ENCODE measurements at places on chromosomes 16 and 17.

- no peak for DNase-seq
Measured at GRCh38 chr17:30482555-30482954, 5.3 kb downstream of the GOSR1 start.

DNA sequence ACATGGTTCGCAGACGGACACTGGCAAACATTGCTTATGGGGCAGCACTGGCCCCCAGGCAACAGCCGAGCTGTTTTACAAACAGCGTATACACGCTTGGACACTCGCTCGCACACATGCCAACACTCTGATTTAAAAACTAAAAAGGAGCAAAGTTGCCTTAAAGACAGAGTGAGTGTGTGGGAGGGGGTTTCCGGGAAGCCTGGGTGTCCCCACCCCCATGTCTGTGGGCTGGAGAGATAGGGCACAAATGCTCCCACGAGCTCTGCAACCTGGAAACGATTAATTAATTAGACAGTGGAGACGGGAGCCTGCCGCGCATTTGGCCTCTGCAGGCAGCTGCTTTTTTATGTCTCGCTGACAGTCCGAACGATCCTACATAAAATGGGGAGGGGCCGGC is 107.9 kb upstream of the ZNF469 start:
- no peak for DNase-seq

GRCh38 chr16:26087091-26087490 is 395.3 kb downstream of the HS3ST4 start:
- no peak for DNase-seq

- DNase-seq = no peak
Measured at GRCh38 chr16:68147444-68147843, 62.3 kb downstream of the NFATC3 start.

DNA sequence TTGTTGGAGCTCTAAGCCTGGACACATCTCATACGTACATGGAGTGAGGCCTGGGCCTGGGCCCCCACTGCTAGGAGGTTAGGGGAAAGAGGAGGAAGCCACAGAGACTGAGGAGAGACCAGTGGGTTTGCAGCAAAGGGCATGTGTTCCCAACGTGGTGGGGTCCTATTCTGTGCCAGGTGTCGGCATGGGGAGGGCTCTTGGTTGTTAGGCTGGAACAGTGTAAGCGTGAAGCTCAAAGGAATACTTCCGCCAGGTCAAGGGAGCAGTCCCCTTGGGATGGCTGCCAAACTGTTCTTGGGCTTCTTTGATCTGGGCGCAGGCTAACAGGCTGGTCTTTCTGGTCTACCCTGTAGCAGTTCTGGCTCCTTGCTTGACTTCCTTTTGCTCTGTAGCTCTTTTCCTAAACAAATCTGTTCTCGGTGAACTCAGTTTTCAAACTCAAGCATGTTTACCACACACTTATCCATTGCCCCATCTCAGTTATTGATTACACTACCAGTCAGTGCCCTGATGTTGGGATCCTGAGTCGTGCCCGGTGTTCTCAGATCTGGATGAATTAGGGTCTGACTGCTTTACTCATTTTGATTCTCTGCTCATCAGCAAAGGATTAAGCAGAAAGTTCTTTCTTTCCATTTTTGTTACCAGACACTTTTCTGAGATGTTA is 36.4 kb downstream of the GPT2 start:
- DNase-seq = no peak

- no peak for DNase-seq
Measured at GRCh38 chr17:9977180-9977575, 72.1 kb upstream of the RCVRN start.

- DNase-seq = peak; percentile 77
Measured at GRCh38 chr17:39461926-39462569, 762 bp downstream of the CDK12 start.

DNA sequence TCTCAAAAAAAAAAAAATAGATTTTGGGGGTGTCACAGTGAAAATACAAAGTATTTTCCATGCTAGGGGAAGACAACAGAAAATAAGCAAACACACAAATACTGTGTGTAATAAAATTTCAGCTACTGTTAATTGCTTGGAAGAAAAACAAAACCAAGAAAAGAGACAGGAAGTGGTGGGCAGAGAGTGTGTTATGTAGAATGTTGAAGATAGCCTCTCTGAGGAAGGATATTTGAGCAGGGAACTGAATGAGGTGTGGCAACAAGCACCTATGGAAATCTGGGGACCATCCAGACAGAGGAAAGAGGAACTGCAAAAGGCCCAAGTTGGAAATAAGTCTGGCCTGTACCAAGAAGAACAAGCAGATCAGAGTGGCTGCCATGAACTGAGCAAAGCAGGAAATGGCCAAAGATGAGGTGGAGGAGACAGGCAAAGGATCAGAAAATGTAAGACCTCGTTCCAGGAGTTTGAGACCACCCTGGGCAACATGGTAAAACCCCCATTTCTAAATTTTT is 7.8 kb upstream of the USP31 start:
- DNase-seq = no peak

- DNase-seq = no peak
Measured at GRCh38 chr16:52657924-52658323, 111.0 kb upstream of the TOX3 start.

GRCh38 chr16:72886346-72886974 is 161.5 kb downstream of the ZFHX3 start:
- DNase-seq = no peak

DNA sequence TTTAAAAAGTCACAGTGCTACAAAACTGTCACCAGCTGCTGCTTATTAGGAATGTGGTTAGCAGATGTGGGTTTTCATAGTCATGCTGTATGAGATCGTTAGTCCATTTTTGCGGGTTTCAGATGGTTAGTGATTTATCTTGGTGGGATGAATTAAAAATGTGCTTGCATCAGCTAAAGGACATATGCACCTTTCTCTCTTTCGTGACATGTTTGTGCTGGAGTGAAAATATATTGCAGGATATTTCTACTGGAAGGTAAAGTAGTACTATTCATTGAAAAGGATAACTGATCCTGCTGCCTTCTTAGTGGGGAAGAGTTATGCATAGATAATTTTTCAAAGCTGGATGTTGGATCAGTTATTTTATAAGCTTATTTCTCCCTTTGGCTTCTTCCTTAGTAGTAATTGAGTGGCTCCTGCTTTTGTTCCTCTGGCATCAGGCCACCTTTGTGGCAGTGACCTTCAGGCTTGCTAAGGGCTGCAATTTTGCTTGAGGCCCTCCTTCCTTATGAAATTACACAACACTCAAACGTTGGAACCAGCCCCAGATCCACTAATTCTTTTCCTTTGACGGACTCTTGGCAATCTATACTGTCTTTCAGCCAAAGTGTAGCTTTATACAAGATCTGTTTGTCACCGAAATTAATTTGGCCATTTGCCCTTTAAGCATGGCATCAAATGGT is 7.5 kb upstream of the SNTB2 start:
- DNase-seq = no peak

- DNase-seq = no peak
Measured at GRCh38 chr17:18191236-18191667, 7.6 kb downstream of the ALKBH5 start.

DNA sequence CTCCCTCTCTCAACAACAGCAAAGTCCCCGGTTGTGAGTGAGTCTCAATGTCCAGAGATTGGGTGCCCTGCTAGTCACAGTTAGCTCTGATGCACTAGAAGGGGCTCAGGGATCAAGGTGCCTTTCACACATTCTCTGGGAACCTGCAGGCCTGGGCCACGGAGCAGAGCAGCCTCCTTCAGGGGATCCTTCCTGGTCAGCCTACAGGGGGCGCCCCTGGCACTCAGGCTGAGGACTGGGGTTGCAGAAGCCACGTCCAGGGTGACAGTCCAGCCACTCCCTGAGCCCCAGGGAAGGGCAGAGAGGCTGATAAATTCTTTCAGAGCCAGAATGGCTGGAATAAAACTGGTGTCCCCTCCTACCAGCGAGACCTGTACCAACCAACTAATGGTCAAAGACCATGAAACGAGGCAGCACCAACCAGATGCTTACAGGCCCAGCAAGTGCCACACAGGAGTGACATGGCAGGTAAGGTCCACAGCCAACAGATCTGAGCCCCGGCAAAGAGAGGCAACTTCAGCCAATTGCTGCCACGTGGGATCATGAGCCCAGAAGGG is 43.5 kb downstream of the ST3GAL2 start:
- peak; percentile 19 for DNase-seq

DNA sequence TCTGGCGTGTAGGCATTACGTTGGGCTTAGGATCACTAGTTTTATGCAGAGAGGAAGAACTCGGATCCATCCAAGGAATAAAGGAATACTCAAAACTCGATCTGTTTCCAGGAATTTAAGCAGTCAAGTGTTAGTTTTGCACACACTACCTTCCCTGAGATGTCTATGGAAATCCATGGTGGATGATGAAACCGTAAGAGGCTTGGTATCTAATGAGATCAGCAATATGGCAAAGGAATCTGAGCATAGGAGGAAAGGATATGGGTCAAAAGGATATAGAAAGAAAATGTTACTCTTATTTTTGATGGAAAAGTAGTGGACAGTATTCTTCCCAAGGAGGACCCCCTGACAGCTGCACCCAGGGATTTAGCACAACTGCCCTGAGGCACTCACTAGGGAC is 59.6 kb downstream of the SMG6 start:
- DNase-seq = no peak

DNA sequence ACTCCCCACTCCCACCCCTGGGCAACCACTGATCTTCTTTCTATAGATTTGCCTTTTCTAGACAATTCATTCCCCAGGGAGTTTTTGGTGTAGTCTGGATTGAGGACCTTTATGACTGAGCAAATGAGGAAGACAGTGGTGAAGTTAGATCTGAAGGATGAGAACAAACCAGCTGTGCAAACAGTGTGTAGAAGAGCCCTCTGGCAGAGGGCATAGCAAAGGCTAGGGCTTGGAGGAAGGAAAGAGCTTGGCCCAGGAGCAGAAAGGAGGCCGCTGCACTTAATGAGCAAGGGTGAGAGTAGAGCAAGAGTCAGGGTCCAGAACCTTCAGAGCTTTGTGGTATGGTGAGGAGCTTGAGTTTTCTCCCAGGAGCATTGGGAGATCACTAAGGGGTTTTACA is 352.7 kb downstream of the CA10 start:
- DNase-seq = no peak

GRCh38 chr16:84487358-84487757 is 17.1 kb downstream of the MEAK7 start:
- DNase-seq = no peak

- no peak for DNase-seq
Measured at GRCh38 chr17:73647301-73647695, 3.1 kb upstream of the SDK2 start.

DNA sequence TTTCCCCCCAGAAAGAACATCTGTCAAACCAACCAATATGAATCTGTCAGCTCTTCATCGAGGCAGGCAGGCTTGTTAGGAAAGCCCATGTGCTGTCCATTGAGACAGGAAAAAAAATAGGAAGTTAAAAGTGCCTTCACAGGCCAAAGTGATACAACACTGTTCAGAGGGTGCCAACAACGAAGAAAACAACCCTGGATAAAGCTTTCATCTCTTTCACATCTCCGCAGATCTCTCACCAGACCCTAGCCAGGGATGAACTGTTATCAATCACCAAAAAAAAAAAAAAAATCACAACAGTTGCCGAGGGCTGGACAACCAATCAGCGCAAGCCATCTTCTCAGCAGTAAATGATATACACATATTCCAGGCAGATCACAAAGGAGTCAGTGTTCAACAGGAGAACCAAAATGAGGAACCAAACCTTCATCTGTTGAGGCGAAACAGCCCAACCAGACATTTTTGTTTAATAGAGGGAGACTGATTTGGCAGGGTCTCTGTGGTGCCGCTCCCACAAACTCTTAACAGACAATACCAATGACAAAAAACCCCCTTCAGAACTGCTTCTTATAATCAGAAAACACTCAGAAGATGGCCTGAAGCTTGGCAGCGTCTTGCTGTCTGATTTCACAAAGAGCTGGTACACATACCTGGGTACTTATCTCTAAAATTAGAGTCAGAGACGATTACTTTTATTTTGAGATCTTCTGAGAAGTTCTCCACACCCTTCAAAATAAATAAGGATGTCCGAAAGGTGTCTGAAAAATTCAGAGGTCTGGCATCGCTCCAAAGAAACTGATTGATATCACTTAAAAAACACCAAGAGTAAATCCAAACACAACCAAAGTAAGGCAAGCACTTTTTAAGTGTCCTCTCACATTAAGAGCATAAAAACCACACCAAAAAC is 1.8 kb downstream of the MAP3K14 start:
- DNase-seq = no peak

DNA sequence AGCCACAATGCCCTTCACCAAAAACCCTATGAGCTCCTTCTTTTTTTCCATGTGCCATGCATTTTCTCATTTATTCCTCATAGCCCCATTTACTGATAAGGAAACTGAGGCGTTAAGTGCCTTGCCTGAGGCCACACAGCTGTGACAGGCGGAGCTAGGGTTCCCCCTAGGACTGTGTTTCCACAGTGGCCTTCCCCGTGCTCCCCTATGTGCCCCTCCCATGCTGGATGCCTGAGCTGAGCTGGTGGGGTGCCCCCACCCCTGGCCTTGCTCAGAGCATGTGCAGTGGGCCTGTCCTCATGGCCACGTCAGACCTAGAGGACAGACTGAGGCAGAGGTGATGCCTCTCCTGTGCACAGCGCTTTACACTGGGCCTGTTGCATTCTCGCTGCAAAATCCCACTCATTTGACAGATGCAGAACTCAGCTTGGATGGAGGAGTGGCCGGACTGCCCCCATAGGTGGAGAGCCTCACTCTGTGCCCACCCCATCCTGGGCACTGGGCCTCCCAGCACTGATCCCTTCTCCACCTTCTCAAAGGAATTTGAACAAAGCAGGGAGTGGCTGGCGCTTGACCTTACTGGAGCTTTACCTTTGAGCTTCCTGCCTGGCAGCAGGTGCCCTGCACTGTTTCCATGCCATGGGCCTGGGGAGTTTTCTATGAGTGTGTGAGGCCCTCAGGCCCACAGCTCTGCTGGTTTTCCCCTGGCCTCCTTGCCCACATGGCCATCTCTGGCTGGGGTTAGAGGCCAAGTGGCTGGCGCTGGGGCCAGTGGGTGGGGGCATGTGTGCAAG is 2.6 kb downstream of the MAP2K3 start:
- peak; percentile 63 for DNase-seq

DNA sequence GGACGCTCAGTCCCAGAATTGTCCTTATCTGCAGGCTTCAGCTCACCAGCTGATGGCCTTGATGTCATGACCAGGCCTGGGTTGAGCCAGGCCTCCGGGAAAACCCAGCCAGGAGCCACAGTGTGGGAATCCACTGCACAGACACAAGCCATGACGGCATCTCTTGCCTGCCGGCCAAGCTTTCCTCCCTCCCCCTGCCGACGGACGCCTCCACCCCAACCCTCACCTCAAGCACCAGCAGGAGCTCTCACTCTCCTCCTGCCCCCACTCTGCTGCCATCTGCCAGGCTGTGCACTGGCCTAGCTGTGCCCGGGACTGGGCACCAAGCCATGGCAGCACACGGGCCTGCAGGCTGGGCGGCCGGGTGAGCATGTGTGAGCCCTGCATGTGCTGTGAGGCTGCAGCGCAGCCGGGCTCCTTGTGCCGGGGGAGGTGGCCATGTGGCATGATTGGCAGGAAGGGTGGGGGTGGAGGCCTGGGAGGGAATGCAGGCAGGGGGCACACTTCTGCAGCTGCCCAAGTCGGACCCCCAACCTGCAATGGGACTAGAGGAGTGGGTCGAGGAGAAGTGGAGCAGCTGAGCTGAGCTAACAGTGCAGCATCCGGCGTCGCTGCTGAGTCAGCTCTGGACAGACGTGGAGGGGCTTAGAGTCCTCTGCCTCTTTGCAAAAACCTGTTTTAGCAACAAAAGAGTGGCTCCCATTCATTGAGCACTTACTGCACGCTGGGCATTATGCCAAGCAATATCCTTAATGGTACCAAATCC is 268.5 kb downstream of the CBLN1 start:
- DNase-seq = no peak
